ENCODE measurements at places on chromosomes 6 and 20. TPM values are rescaled to one million over a fixed set of nuclear protein-coding genes. Genes with fewer than 3 reads are reported as not detected.

Gene CCN6
- total RNA-seq: not detected

Gene ID4
- total RNA-seq: not detected

Gene MAFB
- total RNA-seq: 3.1 TPM

Gene BPIFB2
- total RNA-seq: not detected

Gene PPP1R16B
- total RNA-seq: 72.9 TPM

Gene TMEM30A
- 51.5 TPM for total RNA-seq

Gene ARMC12
- total RNA-seq: 0.85 TPM

Gene ALDH5A1
- total RNA-seq: 6.9 TPM

Gene DOK5
- total RNA-seq: not detected

Gene MYT1
- 0.06 TPM for total RNA-seq

Gene TCP11
- not detected for total RNA-seq

Gene TRDN
- not detected for total RNA-seq

Gene EYS
- not detected for total RNA-seq

Gene SLC17A2
- total RNA-seq: not detected

Gene MATN4
- 0.30 TPM for total RNA-seq

All from activated naive CD8-positive, alpha-beta T cell treated with anti-CD3 and anti-CD28 coated beads, Interleukin-2, amount 10 ng/mL, durations not matched to agents 7 days and 5 days (primary cell).